T-helper 2 cell treated with Interferon-gamma antibody and Interleukin-4, amounts not matched to agents 100 ng/mL and 5 ng/mL, for 36 hours (primary cell): ENCODE measurements at places on chromosomes 7 and 10. TPM values are rescaled to one million over a fixed set of nuclear protein-coding genes. Genes with fewer than 3 reads are reported as not detected.

The KCND2 gene
- total RNA-seq = not detected in 2 replicates

The C10orf53 gene
- not detected in 2 replicates for total RNA-seq

The TMEM273 gene
- total RNA-seq = 39.4 and 41.0 TPM in 2 replicates

The PAOX gene
- total RNA-seq = 3.4 and 4.3 TPM in 2 replicates

The FAM241B gene
- total RNA-seq = 4.5 and 4.8 TPM in 2 replicates

The CHAT gene
- 0.14 TPM in 1 of 2 replicates, not detected in the other for total RNA-seq

The XRCC2 gene
- 19.9 and 20.2 TPM in 2 replicates for total RNA-seq

The SPDYE2B gene
- total RNA-seq = not detected in 2 replicates
